Iris pigment epithelial cell (primary cell): ENCODE measurements at places on chromosomes 6 and 20.

DNA sequence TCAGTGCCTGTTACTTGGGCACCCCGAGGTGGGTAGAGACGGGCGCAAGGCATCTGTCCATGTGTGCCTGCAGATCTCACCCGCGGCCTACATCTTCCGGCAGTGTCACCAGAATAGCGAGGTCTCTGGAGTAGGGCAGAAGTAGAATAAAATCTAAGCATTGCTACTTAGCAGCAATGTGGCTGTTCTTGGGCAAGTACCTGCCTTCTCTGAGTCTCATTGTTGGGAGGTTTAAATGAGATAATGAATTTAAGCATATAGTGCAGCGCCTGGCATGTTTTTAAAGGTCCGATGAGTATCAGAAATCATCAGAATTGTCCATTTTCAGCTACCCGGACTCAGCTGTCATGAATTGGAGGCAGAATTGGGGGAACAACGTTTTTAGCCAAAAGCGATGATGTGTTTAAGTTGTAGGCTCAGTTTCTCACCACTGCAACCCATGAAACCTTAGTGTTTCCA is 800 bp downstream of the ABCC10 start:
- DNase-seq: no peak

GRCh38 chr20:17852323-17852722 is 116.3 kb downstream of the SNX5 start:
- no peak for DNase-seq

DNA sequence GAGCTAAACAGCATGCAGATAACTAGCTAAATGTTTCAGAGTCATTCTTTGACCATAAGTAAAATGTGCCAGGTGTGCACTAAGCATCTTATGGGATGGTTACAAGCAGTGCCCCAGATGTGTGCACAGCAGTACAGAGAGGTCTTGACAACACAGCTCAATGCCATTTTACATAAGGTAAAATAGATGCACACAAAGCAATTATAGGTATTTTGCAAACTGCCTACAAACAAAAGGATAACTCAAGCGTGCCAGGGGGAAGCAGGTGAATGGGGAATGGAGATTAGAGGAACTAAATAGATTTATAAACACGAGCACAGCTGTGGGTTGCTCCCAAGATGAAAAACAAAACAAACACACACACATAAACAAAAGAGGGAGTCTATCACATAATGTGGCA is 64.8 kb downstream of the SLC2A10 start:
- DNase-seq: no peak

GRCh38 chr6:39388606-39389483 is 66.3 kb upstream of the KCNK16 start:
- DNase-seq: no peak

DNA sequence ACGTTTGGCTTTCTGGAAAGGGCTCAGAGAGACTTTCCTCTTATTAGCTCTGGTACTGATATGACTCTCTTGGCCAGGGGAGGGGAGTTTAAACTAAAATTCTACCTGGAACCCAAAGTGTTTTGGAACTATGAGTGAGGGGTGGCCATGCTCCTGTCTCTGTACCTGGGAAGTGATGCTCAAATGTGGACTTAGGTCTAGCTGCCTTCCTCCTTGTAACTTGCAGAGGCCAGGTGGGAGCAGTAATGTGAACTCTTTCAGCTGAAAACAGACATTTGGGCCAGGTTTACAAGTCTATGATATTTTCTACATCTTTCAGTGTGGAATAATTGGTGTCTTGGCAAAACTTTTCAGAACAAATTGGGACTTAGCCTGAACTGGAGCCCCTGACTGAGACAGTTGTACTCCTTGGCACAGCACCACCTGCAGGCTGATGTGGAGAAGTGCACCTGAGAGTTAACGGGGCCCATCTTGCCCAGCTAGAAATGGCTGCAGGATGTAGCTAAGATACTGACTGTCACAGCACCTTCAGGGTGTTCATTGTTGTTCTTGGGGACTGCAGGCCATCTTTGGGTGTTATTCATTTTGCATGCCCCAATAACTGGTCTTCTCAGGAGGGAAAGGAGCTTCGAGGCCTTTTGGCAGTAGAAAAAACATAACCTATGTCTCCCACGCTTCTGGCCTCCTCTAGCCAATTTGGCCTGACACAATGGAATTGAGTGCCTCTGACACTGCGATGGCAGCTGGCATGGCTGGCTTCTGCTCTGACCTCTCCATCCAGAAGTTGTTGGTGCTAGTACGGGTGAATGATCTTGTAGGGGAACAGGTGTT is 37.1 kb downstream of the CD109 start:
- DNase-seq: peak; percentile 70

DNA sequence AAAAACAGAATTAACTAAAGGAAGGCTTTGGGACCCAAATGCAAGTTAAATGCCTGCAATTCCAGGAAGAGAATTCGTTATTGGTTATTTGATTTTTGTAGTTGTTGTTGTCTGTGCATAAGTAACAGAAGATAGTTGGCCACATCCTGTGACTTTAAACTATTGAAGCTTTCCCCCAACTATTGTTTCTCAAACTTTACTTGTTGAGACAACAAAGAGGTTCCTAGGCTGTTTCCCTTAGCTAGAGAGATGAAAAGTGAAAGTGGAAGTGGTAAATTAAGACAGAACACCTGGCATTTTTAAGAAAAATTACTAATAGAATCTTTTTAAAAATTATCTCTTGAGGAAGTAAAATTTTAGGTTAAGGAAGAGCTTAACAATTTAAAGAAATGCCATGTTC is 525.2 kb downstream of the PKHD1 start:
- no peak for DNase-seq

DNA sequence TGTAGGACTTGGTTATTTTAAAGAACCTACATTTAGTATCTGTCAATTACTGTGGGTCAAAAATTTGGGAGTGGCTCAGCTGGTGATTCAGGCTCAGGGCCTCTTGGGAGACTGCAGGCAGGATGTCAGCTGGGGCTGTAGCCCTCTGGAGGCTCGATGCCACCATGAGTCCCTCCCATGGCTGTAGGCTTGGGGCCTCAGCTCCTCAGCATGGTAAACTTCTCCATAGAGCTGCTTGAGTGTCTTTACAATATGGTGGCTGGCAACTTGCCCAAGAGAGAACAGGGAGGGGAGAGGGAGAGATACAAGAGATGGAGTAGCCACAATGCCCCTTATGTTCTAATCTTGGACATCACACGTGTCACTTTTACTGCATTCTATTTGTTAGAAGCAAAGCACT is 470.4 kb downstream of the CDH26 start:
- no peak for DNase-seq

DNA sequence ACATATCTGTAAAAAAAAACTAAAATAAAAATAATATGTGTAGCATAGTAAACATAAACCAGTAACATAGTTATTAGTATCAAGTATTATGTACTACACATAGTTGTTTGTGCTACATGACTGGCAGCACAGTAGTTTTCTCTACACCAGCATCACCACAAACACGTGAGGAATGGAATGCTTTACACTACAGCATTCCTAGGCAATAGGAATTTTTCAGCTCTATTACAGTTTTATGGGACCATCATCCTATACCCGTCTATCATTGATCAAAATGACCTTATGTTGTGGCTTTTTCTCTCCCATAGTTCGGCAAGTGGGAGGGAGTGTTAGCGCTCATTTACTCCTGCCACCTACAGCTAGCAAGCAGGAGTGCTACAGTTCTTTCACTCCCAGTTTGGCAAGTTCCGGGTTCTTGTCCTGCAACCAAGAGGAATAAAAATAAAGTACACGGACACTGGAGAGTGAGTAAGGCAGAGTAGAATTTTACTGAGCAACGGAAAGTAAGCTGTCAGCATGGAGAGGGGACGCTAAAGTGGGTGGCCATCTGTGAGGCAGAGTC is 196.8 kb upstream of the HSF2 start:
- no peak for DNase-seq

DNA sequence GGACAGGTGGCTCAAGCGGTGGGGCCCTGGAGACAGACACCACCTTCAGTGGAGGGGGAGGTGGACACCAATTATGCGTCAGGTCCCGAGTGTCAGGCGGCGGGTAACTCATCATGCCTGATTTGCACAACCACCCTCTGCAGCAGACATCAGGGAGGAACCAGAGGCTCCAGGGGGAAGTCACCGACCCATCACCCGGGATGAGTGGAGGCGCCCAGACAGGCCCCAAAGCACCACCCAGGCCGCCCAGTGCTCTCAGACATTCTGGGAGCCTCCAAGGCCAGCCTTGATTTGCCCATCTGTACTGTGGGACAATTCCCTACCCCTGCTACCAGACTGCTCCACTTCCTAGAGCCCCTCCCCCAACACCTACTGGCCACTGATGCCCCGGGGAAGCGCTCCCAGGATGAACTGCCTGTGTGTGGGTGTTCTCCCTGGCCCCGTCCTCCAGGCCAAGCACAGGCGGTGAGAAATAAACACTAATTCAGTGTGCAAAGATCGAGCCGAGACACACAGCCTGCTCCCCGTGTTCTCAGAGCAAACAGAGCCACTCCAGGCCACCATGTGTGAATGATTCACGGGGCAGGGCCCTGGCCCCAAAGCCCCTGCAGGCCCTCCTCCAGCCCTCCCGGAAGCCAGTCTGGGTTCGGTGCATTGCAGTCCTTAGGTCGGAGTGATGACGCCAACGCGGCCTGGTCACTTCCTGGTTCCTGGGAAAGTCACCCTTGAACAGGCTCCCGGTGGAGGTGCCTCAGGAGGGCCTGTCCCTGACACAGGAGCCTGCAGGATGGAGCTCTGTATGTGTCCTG is 107.2 kb downstream of the ASXL1 start:
- DNase-seq: peak; percentile 91

- DNase-seq: peak; percentile 85
These were observed at the start of gene CLIC1 for GRCh38 chr6:31736021-31736767. TSS of gene CLIC1 (minus strand) at chr6:31736530. CDS start at chr6:31736300, 230 bp downstream.

GRCh38 chr20:13166011-13166410 is 55.1 kb upstream of the ISM1 start:
- DNase-seq: no peak

- DNase-seq: no peak
These were observed 10.2 kb downstream of the SYNDIG1 start for GRCh38 chr20:24479595-24479994.

DNA sequence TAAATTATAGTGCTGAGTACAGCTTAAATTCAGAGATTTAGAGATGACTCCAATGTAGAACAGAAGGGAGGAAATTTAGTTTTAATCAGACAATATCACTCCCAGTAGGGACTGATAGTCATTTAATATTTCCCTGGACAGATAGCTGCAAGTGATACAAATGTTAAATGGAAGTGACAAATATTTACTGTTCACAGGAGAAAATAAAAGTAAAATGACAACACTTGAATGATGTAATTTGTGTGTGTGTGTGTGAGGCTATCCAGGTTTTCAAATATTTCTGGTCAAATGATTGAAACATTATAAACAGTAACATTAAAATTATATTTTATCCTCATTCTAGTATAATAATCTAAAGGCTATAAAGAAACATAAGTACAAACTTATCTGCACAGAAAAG is 220.3 kb upstream of the THEMIS start:
- DNase-seq: no peak

DNA sequence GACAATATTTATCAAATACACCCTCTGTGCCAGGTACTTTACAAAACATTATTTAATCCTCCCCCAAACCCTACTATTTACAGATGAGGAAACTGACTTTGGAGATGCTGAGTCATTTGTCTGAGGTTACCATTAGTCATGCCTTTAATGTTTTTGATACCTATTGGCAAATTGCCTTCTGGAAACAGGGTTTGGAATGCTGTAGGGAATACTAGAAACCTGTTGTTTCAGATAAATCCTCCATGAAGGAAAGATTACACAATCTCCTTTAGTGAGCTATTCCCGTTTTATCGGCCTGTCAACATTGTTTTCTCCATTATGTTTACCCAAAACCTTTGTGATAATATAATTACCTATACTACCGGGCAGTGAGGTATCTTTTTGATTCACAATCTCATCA is 93.6 kb upstream of the ADGRF1 start:
- DNase-seq: peak; percentile 89

DNA sequence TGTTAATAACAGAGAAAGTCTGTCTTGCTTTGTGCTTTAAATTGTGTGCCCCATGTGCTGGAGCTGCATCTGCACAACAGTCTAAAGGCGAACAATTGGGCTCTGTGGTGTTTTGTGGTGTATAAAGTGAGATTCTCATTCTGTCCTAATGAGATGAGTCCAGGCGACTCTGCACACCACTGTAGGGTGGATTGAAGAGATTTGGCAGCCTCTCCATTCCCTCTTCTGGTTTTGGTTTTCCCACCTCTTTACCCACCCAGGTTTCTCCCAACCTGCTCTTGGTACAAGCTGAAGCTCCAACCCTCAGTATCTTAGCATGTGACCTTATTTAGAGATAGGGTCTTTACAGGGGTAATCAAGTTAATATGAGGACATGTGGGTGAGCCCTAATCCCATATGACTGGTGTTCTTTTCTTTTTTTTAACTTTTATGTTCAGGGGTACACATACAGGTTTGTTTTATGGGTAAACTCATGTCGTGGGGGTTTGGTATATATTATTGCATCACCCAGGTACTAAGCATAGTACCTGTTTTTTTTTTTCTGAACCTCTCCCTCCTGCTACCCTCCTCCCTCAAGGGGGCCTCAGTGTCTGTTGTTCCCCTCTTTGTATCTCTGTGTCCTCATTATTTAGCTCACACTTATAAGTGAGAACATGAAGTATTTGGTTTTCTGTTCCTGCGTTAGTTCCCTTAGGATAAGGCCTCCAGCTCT is 217.6 kb upstream of the DTNBP1 start:
- no peak for DNase-seq

- DNase-seq: no peak
These were observed 467.4 kb upstream of the PLCB4 start for GRCh38 chr20:8601542-8601912.

DNA sequence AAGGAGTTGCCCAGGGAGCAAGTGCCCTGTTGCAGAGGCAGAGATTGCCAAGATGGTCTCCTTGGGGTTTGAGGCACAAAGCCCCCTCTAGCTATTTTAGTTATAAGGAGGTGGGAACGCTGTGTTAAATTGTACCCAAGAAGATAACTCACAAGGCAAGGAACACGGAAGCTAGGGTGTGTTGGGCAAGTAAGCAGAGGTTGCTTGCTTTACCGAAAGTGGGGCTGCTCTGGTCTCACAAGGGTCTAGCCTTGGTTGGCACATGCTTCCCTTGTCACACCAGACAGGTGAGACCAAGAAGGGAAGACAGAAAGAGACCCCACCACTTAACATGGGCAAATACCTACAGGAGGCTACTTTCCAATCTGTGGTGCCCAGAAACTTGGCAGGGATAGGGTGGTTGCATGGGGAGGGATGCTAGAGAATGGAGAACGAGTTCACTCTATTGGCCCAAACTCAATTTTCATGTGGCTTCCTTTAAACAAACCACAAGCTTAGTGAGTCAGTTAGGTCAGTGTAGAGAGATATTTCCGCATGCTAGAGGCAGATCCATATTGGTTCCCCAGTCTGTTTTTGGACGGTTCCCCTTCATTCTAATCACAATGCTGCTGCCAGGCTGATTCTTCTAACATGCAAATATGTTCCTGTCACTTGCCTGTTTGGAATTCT is 42.4 kb downstream of the PLAGL1 start:
- DNase-seq: peak; percentile 86

GRCh38 chr20:58905236-58905635 is 52.7 kb downstream of the GNAS start:
- DNase-seq: no peak

GRCh38 chr6:23446469-23446967 is 679.5 kb upstream of the NRSN1 start:
- DNase-seq: peak; percentile 67

GRCh38 chr6:51965222-51965801 is 122.1 kb downstream of the PKHD1 start:
- DNase-seq: no peak
